EH (cell line): ENCODE measurements at places on chromosomes 12 and 14.

DNA sequence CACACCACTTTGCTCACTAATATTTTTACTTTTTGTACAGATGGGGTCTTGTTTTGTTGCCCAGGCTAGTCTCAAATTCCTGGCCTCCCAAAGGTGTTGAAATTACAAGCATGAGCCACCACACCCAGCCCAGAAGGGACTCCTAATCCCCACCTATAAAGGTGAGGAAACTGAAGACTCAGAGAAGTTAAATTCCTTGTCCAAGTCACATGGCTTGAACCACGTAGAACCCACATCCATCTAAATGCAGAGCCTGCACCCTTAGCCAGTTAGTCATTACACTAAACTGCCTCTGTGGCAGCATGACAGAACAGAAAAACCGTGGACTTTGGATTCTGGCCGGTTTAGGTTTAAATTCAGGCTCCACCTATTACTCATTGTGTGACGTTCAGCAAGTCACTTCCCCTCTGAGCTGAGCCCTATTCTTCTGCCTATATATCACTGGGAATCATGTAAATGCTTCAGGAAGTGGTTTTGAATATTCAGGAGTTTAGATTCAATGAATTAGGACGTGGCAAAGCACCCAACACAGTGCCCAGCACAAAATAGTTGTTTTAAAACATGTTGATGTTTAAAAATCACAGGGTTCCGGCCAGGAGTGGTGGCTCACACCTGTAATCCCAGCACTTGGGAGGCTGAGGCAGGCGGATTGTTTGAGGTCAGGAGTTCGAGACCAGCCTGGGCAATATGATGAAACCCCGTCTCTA is 3.0 kb upstream of the CORO1C start:
- peak; percentile 96 for DNase-seq

GRCh38 chr14:31410048-31410650 is 10.2 kb downstream of the HEATR5A start:
- no peak for DNase-seq

DNA sequence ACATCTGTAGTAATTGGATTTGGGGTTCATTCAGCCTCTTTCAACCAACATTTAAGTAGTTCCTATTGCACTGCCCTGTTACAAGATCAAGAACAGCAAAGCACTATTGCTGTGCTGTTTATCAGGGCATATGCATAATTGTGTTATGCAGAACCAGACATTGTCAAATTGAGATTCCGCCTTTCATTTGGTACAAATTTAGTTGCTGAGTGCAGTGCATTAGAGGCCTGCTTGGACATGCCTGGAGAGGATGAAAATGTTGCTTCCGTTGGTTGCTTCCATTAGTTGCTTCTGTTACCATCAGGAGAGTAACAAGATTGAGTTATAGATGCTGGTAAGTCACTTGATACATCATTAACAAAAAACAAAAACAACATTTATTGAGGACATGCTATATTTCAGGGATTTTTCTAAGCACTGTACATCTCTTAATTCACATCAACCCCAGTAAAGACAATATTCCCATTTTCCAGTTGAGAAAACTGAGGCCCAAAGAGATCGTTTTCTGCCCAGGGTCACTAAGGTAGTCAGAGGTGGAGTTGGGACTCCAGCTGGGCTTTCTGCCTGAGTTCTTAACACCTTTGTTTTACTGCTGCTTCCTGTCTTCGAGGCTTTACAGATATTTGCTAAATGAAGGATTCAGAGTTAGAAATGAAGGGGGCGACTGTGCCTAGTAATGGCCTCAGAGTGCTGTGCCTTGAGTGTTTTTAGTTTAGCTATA is 79.3 kb downstream of the PPP2R5C start:
- no peak for DNase-seq

DNA sequence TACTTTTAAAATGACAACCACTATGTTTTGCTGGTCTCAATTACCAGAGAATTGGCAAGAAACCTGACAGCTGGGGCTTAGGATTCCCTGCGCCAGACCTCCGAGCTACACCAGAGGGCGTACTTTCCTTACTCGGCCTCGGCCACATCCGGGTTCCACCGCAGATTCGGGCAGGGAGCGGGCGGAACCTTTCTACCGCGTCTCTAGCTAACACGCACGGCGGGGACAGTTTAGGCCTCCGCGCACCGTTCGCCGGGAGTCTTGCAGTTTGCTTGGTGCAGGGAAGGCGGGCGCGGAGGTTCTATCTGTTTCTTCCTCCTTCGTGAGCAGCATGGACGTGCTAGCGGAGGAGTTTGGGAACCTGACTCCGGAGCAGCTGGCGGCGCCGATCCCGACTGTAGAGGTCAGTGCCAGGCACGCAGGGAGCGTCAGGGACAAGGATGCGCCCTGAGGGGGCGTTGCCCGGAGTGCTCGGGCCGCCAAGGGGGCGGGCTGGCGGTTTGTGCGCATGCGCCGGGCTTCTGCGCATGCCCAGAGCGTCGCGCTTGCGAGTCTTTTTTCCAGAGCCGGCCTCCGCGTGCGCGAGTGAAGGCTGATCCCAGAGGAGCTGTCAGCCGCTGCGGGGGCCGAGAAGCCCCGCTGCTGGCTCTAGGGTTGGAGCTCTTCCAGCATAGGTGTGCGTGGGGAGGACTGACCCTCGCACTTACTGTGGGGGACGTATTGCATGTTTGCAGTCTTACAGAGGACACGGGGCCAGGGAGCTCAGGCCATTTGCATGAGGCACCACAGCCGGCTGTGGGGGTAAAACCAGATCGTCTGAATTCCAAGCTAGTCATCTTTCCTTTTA is at the start of gene POLR3B:
TSS of gene POLR3B (plus strand) at position 200 of the 847 bp plus-strand sequence. CDS start at position 332, 132 bp downstream.
- peak; percentile 95 for DNase-seq

DNA sequence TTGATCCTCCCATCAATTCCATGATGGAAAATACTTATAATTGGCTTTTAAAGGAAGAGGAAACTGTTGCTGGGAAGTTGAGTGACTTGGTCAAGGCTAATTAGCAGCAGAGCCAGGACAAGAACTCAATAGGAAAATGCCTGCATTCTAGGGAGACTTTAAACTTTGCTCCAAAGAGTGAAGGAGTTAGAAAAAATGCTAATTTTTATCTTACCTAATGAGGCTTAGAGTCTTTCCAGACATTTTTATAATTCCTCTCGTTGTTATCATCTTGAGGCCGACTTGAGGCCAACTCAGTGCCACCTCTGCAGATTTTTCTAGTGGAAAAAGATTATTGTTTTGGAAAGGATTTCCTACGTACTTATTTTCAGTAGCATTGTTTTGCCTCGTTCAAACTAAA is 344.6 kb downstream of the ETNK1 start:
- no peak for DNase-seq

GRCh38 chr12:113040722-113041171 is 15.8 kb upstream of the DTX1 start:
- DNase-seq: peak; percentile 64

DNA sequence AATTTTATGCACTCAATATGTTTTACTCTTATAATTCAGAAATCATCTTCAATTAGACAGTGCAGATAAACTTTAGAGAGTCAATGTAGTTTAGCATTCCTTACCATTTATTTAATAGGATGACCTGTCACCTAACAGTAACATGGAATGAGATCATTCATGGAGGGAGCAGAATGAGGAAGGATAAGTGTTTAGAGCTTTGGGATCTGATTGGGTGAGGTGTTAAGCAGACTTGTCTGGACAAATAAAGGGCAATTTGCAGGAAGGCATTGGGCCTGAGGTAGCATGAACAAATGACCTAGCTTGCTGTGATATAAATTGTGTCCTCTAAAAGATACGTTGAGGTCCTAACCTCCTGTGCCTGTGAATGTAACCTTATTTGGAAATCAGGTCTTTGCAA is 187.4 kb downstream of the C12orf42 start:
- no peak for DNase-seq

DNA sequence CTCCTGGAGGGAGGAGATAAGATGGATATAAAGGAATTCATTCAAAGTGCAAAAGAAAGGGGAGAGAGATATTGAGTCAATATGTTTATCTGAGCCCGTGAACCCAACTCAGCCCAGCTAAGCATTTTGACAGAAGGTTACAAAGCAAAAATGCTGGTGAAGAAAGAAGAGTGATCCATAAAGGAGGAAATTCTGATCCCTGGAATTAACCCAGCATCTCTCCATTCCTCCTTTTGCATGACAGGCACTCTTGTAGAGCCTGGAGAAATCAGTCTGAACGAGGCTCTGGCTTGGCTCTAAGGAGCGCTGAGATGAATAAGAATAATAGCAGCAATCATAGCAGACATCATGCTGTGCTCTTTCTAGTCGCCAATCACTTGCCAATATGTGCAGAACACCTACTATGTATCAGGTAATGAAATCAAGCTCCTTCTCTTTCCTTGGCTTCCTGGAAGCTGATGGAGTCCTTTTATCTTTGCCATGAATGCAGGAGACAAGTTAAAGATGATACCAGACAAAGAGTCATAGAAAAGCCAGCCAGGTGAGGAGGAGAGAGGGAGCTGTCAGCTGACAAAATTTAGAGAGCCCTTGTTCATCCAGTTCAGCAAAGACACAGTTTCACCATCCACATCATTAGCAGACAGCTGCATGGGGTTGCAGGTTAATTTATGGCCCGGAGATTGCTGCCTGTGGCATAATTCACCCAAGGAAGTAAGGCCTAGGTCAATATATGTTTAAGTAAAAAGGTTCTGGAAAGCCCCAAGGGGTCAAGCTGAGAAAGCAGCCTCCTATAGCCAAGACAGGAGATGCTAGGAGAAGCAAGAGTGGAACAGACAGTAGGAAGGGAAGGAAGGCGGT is 476.5 kb upstream of the TBX3 start:
- no peak for DNase-seq

DNA sequence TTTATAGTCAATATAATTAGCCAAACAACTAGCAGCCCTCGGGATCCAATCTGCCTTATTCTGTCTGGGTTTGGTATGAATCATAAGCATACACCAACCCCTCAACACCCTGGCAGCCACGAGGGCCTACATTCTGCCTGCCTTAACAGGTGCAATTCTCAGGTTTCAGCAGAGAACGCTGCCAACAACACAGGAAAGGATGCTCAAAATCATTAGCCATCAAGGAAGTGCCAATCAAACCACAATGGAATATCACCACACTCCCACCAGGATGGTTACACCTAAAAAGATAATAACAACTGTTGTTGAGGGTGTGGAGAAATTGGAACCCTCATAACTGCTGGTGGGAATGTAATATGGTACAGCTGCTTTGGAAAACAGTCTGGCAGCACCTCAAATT is 122.8 kb downstream of the TTC7B start:
- DNase-seq: no peak

DNA sequence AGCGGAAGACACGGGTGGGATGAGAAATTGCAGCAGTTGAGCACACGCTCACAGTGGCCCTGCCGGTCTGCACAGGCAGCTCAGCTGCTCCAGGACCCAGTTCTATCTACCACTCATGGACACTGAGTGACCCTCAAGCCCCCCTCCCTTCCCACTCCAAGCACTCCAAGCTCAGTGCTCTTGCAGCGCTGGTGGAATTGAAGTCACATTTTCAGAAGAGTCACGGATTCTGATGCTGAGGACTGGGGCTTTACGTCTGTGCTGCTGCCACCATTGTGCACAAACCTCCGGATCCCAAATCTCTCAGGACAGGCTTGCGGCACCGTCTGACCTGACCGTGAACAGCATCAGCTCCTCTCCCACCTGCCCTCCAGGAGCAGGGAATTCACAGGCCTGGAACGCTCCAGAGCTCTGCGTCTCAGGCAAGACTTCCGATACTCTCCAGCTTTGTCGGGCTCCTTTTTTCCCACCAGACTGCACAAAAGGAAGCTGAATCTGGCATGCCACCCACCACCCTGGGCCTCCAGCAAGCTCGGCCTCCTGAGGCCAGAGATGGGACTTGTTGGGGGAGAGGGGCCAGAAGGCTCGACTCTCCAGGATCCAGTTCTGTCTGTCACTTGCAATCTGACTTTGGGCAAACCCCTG is 213.1 kb upstream of the RTL1 start:
- no peak for DNase-seq

GRCh38 chr14:59229653-59230406 is 41.4 kb downstream of the DAAM1 start:
- no peak for DNase-seq
